NCI-H82 (cell line): ENCODE measurements at places on chromosomes 4 and X.

DNA sequence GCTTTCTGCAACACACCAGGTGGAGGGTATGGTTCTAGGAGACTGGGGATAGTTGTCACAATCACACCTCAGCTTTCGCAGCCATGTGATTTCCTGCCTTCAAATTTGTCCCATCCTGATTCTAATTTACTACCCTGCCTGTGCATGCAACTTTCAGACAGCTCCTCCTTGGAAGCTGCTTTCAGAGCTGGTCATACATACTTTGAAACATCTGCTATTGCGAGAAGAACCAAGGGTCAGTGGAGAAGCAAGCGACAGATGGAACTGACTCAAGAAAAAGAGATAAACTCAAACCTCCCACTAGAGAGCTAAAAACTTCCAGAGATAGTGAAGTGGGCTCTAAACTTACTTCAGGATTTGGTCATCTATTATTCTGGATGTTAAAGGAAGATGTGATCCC lies 381.7 kb upstream of the FGF13 start:
- DNase-seq, result no peak

DNA sequence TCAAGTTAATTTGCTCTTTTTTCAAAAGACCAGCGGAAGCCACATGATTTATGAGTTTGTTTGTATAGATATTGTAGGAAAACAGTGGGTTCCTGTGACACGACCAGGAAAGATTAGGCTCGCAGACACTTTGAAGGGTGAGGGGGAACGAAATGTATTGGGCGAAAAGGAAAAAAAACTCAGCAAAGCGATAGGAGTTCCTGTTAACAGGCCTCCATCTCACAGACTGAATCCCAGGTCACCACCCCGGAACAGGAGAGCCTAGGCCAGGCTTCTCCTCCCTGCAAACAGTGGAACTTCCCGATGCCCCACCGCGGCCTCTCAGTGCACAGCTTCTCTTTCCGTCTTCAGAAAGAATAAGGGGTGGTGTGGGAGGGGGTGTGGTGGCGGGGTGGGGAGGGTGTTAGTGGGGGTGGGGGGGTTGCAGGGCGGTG lies 181.8 kb upstream of the GPRIN3 start:
- DNase-seq, result no peak

DNA sequence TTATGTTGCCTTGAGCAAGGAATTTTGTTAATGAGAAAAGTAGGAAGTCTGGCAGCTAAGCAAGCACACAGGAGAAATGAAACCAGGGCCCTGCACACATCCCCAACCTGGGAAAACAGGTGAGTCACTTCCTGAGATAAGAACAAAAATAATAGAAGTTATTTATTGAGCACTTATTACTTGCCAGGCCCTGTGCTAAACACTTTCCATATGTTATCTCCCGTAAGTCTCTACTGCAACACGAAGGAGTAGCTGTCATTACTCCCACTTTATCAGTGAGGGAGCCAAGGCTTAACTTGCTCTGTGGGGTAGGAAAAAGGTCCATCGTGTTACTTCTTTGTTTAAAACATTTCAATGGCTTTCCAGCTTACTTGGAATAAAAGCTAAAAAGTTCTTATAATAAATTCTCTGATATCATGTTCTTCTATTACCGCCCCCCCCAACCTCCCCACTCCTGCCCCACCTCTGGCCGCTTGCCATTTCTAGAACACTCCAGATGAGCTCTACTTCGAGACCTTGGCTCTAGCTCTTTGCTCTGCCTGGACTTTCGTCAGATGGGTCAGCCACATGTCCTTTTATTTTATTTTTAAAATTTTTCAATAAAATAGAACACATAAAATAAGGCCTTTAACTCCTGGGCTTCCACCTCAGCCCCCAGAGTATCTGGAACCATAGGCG lies 36.3 kb upstream of the PLAC8 start:
- no peak for DNase-seq

DNA sequence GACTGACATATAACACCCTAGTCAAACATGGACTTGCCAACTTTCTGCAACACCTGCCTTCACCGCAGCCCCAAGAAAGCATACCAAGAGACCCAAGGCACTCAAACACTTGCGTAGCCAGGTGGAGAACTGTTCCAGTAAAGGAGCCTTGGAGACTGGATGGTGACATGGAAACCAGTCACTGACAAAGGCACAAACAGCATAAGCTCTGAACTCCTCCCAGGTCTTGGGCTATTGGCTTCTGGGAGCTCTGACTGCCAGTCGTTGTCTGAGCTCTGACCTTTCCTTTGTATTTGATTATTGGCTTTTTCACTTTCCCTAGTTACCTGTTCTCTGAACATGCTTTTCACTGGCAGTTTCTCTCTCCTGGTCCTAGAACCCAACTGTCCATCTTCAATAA lies 38.3 kb downstream of the ARAP2 start:
- no peak for DNase-seq

DNA sequence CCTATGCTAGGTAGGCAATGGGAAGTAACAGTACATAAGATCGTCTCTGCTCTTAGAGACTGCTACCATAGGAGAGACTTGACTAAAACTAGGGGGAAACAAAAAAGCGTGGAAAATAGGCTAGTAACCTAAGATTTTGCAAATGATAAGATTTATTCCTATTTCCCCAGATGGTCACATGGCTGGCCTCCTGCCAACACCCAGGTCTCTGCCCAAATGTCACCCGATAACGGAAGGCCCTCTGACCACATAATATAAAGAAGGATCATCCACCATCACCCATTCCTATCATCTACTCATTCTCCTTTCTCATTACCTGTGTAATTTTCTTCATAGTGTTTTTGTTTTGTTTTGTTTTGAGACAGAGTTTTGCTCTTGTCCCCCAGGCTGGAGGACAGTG lies 4.7 kb downstream of the LAMP2 start:
- DNase-seq, result no peak

DNA sequence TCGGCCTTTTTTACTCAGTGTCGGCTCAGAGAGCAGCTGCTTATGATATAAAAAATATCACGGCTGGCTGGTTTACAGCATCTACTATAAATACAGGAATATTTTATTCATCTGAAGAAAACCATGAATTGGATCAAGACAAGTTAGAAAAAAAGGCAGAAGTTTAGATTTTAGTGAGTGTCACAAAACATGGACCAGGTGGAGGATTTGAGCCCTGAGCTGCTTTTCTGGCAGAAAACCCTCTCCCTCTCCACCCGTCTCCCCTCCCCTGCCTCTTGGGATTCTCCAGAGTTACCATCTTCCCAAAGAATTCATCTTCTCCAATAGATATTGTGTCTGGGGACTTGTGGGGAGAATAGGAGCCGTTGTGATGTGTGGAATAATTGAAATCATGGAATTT lies 142.8 kb upstream of the RAI2 start:
- DNase-seq, result no peak

DNA sequence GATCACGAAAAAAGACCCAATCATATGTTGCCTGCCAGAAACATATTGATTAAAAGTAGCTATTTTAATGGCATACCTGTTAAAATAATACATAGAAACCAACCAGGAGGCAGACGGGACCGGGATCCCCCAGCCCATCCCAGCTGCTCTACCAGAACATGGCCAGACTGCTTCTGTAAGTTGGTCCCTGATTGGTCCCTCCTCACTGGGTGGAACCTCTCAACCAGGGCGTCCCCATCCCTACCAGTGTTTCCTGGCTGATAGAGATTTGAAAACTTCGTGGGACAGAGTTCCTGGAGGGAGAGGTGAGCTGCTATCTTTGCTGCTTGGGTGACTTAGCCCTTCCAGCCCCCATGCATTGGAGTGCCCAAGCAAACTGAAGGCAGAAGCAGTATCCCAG lies 256.2 kb downstream of the TRAM1L1 start:
- DNase-seq, result no peak

DNA sequence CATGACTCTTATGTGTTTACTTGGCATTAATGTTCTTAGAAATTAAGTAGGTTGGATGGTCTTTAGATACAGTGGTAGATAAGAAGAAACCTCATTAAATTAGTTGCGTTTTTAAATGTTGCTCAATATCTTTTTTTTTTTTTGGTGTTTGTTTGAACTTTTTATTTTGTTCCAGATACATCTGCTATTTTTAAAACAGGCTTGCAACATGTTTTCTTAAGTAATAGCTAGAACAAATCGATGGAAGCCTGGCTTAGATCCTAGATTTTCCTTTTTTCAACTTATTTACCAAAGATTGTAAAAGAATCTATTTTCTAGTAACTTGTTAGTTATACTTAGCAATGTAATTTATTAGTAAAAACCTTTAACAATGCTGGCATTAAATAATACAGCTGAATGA lies 9.3 kb downstream of the CNKSR2 start:
- DNase-seq, result no peak

GRCh38 chr4:83563998-83564397 lies 28.1 kb downstream of the GPAT3 start:
- no peak for DNase-seq

- DNase-seq, result peak; percentile 87
These were observed 8.0 kb downstream of the SMPX start for GRCh38 chrX:21749924-21750323.

GRCh38 chr4:69876071-69876470 lies 16.1 kb upstream of the SULT1E1 start:
- no peak for DNase-seq

- DNase-seq, result no peak
These were observed 134.8 kb upstream of the SLC4A4 start for GRCh38 chr4:71204056-71204455.

GRCh38 chr4:55574252-55574651 lies 17.8 kb downstream of the PDCL2 start:
- DNase-seq, result no peak

GRCh38 chrX:103571726-103572125 lies 13.6 kb upstream of the TCEAL4 start:
- DNase-seq, result no peak

- DNase-seq, result peak; percentile 31
These were observed 166.0 kb downstream of the STAG2 start for GRCh38 chrX:124127496-124127895.

GRCh38 chrX:48631376-48632090 lies 34.2 kb downstream of the WDR13 start:
- peak; percentile 95 for DNase-seq

- DNase-seq, result no peak
These were observed 137.1 kb downstream of the NDST3 start for GRCh38 chr4:118171381-118171780.

- no peak for DNase-seq
These were observed 115.6 kb downstream of the ARAP2 start for GRCh38 chr4:36128689-36129088.

GRCh38 chr4:110635163-110635865 lies 12.4 kb upstream of the PITX2 start:
- DNase-seq, result no peak

DNA sequence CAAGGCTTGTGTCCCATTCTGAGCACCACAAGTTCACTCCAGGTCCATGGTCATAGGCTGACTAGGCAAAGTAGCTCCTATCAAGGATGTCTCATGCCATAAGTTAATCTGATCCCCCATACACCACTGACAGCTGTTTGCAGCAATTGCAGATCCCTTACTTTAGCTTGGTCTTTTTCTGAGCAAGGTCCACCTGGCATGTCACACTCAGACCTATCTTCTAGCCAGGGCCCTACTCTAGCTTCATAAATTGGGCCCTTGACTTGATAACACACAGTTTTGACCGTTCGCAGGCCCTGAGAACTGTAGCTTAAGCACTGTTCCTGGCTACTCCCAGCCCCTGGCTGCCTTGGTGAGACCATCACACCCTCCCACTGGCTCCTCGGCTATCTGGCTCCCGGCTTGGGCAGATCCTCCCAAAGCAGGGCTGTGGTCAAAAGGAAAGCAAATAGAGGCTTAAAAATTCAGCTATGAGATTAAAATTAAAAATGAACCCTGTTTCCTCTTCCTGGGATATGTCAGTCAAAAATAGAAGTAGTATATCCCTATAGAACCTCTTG lies 427.4 kb downstream of the RAB28 start:
- DNase-seq, result no peak

DNA sequence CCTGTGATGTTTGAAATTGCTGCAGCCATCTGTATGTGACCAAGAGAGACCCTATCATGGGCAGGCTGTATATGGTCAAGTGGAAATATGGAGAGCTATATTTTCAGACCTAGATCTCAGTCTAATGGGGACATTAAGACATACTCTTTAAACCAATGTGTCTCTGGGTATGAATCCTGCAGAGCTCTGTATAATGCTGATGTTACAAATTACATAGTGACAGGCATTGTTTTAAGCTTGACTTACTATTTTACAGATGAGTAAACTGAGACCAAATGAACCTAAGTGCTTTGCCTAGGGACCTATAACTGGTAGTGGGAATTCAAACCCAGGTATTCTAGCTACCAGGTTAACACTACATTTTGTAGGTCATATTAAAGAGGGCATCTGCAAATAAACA lies 71.3 kb upstream of the GRXCR1 start:
- DNase-seq, result no peak

- DNase-seq, result no peak
These were observed 297.4 kb downstream of the ANKRD50 start for GRCh38 chr4:124415146-124415545.

GRCh38 chrX:55451990-55452832 lies at the start of gene MAGEH1:
Gene MAGEH1, plus strand, starts transcription at chrX:55452127. Its CDS starts 248 bp downstream, at chrX:55452375.
- DNase-seq, result peak; percentile 90

- no peak for DNase-seq
These were observed 360.5 kb upstream of the SLC7A11 start for GRCh38 chr4:138602664-138603063.

GRCh38 chrX:44651358-44651757 lies 108.7 kb upstream of the FUNDC1 start:
- DNase-seq, result no peak

DNA sequence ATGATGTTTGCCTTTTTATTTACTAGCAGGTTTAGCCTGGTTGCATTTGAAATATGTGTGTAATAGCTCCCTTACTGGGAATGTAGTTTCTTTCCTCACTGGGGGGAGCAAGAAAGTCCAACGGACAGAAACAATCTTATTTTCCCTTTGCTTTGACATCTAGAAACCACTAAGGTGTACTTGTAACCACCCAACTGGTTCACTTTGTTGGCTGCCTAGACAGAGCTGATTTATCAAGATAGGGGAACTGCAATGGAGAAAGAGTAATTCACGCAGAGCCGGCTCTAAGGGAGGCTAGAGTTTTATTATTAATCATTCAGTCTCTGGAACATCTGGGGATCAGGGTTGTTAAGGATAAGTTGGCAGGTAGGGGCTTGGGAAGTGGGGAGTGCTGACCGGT lies 30.3 kb downstream of the XG start:
- peak; percentile 39 for DNase-seq
